ENCODE measurements at places on chromosomes 16 and 17.

DNA sequence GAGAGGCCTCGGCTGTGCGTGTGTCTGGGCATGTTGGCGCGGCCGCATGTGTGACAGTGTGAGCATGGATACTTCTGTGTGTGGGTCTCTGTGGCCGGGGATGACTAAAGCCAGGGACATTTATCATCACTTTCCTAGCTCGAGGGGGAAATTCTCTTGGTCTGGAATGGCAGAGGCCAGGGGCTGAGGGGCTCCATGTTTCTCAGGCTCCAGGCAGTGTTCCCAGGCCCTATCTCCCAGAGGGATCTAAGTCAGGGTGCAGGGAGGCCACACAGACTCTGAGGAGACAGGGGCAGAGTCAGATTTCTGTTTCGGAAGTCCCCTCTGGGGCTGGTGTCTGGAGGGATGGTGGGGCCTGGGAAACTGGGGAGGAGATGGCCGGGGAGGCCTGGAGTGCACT is 23.7 kb upstream of the SPNS2 start:
- no peak for DNase-seq

DNA sequence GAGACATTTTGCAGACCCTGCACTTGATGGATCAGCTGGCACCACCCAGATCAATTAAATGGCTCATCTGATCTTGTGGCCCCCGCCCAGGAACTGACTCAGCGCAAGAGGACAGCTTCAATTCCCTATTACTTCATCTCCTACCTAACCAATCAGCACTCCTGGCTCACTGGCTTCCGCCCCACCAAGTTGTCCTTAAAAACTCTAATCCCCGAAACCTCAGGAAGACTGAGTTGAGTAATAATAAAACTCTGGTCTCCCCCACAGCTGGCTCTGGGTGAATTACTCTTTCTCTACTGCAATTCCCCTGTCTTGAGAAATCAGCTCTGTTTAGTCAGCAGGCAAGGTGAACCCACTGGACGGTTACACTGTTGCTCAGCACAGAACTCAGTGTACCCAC is 23.6 kb downstream of the SPPL2C start:
- DNase-seq: no peak

GRCh38 chr16:86337581-86338402 is 172.5 kb upstream of the FOXF1 start:
- no peak for DNase-seq

- no peak for DNase-seq
Observed at GRCh38 chr16:56081371-56081770, 109.9 kb upstream of the GNAO1 start.

DNA sequence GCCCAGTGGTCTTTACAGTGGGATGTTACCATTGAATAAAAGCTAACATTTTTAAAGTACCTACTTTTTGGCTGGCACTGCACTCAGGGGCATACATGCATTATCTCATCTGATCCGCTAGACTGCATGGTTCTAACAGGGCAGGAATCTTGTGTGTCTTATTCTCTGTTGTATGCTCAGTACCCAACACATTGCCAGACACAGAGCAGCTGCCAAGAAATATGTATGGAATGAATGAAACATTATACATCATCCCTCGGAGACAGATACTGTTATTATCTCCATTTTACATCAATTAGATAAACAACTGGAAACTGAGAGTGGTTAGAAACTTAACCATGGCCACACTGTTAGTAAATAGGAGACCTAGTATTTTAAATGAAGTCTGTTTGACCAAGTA is 74.1 kb upstream of the CDH11 start:
- no peak for DNase-seq

DNA sequence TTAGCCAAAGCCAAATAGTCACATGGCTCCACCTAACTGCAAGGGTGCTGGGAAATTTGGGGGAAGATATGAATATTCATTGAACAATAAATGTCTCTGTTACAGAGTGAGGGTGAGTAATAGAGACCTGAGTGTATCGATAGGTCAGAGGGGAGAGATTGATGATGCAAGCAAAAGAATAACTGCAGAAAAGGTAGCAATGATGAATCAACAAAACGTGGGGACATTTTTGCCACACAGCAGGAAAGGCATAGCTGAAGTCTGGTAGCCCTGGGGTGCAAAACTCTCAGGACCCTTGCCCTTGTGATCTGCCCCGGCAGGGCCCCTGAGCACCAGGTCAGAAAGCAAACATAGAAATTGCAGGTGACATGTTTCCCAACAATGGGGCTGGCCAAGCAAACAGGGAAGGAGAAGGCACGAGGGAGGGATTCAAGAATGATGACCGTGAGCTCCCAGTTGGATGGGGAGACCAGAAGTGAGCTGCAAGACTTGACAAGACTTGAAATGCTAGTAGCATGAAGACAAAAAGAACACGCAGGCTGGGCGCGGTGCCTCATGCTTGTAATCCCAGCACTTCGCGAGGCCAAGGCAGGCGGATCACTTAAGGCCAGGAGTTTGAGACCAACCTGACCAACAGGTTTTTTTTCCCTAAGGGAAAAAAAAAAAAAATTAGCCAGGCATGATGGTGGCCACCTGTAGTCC is 12.7 kb upstream of the HERPUD1 start:
- no peak for DNase-seq

- DNase-seq: no peak
Observed at GRCh38 chr17:35068249-35068648, 4.7 kb upstream of the RFFL start.

DNA sequence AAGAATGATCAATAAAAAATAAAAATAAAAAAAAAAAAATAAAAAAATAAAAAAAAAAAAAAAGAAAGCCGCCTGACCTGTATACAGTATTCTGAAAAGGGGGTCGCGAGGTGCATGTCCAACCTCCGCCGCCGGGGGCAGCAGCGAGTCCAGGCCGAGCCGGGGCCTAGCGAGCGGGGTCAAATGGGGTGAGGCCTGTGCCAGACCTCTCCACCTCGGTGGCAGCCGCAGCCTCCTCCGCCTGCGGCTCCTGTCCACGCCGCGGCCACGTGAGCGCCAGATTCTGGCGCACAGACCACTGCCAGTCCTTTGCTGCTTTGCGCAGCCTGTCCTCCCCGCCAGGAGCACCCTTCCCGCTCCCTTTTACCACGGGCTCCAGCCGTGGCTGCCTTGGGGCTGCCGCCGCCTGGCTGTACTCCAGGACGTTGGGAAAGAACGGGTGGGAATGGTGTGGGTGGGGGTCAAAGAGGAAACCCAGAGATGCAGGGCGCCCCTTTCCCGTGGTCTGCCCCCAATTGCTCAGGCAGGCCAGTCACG is 2.4 kb upstream of the BCKDK start:
- peak; percentile 90 for DNase-seq

DNA sequence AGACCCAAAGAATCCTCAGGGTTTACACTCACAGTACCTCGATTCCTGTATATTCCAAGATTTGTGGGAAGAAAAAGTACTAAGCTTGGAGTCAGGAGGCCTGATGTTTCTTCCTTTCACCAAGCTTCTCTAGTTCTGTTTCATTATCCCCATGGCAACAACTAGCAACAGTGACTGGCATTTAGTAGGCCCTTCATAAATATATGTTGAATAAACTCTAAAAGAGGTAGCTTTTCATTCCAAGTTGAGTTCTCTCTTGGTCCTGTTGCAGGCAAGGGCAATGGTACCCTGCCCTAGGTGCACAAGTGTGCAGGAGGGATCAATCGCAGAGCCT is 527 bp upstream of the UBE2Z start:
- DNase-seq: no peak

DNA sequence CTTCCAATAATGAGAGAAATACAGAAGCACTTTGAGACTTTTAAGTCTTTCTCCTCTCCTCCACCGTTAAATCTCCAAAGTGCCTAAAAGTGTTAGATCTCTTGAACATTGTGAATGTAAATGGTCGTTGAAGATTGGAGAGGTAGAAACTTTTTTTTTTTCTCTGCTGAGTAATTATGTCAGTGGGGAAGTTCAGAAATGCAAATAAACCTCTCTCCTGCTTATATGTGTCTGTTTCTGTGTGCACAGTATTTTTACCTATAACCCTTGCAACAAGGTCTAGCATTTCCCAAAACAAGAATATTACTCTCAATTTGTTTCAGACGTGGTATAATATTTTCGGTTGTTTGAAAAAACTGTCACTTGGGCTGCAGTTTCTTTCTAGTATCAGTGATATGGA is 833.6 kb upstream of the CDH8 start:
- DNase-seq: peak; percentile 4

DNA sequence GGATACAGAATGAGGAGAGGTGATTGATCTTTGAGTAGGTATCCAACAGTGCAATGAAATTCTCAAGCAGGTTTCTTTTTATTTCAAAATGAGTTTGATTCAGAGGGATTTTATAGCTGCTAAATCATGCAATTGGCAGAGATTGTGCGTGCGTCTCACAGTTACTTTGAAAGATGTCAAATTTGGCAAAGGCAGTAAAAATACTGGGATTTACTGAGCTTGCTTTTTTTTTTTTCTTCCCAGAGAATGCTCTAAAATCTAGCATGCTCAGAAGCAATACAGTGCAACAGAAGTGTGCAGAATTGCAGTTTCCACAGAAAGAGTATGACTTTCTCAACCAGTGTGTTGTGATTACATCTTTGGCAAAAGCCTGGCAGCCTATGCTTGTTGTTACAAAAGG is 410.7 kb upstream of the GOT2 start:
- DNase-seq: no peak

GRCh38 chr17:3980381-3981014 is 16.3 kb upstream of the ATP2A3 start:
- no peak for DNase-seq

GRCh38 chr17:50272246-50272645 is 2.0 kb upstream of the TMEM92 start:
- DNase-seq: no peak

DNA sequence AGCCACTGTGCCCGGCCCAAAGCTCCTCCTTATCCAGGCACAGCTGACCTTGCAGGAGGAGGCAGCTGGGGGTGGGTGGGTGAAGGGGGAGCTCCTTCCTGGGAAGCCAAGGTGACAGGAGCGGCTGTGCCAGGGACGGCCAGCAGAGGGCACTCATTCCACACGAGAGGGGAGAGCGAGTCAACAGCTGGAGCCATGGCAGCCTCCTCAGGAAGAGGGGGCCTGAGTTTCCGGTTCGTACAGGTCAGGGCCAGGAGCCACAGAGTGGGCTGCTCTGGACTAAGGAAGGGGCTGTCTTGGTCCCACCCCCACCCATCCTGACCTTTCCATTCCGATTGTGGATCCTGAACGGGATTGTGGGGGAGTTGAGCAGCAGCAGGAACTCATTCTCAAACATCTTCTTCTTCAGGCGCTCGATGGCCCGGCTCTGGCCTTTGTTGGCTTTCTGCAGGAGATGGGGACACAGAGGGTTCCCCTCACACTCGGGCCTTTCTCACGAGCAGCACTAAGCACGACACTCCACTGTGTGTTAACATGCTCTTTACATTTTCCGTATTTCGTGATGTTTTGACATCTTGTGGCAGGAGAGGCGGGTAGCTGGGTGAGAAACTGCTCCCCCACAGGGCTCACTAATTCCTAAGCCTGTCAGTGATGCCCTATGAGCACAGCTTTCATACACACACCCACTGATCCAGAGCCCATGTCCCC is 61.6 kb downstream of the TIMM22 start:
- DNase-seq: peak; percentile 51

- DNase-seq: no peak
Observed at GRCh38 chr16:57687363-57687929, 7.2 kb upstream of the DRC7 start.

- DNase-seq: no peak
Observed at GRCh38 chr16:48533931-48534330, 76.0 kb downstream of the N4BP1 start.

- DNase-seq: no peak
Observed at GRCh38 chr17:4023220-4023619, 59.0 kb upstream of the ATP2A3 start.

GRCh38 chr17:77772461-77772897 is 186.0 kb upstream of the TNRC6C start:
- peak; percentile 89 for DNase-seq

DNA sequence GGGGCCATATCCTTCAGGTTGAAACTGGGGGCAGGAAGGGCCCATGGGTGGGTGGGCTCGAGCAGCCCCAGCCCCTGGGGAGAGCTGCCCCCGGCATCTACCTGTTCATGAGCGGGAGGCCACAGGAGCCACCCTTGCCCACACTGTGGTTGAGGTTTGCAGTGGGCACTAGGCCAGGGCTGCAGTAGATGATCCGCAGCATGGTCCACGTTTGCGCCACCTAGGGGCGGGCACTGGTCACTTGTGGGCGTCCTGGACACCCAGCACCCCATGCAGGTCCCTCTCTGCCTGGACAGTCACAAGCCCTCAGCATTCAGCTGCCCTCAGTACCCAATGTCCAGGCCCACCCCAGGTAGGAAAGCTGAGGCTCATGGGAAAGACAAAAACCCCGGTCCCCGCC is 1.8 kb upstream of the JMJD8 start:
- no peak for DNase-seq

- no peak for DNase-seq
Observed at GRCh38 chr17:11645426-11645825, 47.2 kb downstream of the DNAH9 start.

DNA sequence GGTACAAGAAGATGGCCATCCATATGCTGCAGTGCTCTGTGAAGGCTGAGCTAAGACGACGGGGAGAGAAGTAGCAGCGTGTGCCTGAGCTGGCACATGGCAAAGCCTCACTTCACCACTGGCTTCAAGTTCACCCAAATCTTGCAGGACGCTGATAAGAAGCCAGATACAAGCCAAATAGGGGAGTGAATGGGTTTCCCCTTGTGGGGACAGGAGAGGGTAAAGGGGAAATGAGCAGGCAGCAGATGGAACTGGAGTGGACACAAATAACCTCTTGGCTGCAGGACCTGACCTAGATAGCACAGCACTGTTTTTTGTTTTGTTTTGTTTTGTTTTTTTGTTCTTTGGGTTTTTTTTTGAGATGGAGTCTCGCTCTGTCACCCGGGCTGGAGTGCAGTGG is 21.0 kb upstream of the PITPNA start:
- no peak for DNase-seq

- no peak for DNase-seq
Observed at GRCh38 chr16:19666477-19666876, 51.5 kb downstream of the KNOP1 start.

GRCh38 chr16:69726313-69727060 is at the start of gene NQO1:
NQO1 (minus strand) TSS chr16:69726560; CDS start chr16:69726439, 121 bp downstream.
- peak; percentile 94 for DNase-seq

DNA sequence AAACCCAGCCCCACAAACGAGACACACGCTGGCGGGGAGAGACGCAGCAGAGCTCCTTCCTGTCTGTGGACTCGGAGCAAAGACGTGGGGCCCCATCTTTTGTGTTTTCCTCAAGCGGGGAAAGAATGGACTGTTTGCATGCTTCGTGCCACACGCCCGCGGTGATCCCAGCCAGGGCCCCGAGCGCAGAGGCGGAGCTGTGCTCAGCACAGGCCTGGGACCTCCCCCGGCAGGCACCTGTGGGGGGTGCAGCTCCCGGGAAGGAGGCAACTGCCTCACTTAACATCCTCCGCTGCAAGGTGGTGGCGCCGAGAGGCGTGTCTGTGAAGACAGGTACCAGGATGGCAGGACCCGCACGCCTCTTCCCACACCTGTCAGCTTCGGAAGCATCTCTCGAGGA is 19.1 kb downstream of the TRARG1 start:
- no peak for DNase-seq

DNA sequence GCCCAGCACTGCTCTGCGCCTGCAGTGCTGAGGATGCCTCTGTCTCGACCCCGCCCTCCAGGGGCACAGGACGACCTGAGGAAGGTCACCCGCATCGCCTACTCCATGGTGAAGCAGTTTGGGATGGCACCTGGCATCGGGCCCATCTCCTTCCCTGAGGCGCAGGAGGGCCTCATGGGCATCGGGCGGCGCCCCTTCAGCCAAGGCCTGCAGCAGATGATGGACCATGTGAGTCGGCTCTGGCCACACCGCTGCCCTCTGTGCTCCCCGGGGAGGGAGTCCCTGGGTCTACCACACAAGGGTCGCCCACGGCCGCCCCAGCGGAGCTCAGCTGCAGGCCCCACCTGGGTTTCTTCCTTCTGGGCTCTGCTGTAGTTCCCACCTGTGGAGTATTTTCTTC is 6.7 kb upstream of the RPL13 start:
- DNase-seq: no peak

Measured in GM13977 (cell line).